ENCODE measurements at places on chromosomes 7 and 10. TPM values are rescaled to one million over a fixed set of nuclear protein-coding genes. Genes with fewer than 3 reads are reported as not detected.

DNA sequence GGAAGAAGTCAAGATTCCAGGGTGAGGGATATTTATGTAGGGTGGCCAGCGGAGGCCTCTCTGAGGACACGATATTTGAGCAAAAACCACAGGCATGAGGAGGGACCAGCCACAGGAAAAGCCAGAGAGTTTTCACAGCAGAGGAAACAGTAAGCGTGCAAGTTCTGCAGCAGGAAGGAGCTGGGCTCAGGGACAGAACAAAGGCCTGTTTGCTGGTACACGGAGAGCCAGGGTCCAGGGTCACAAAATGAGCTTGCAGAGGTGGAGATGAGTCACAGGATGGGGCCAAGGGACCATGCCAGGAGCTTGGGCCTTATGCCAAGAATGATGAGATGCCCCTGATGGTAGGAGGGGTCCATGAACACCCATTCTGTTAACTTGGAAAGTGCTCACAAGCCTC is 283.5 kb downstream of the PLXNA4 start:
- peak; percentile 30 for DNase-seq

Gene CNPY1
- not detected for total RNA-seq

Gene HOXA6
- total RNA-seq = 0.70 TPM

DNA sequence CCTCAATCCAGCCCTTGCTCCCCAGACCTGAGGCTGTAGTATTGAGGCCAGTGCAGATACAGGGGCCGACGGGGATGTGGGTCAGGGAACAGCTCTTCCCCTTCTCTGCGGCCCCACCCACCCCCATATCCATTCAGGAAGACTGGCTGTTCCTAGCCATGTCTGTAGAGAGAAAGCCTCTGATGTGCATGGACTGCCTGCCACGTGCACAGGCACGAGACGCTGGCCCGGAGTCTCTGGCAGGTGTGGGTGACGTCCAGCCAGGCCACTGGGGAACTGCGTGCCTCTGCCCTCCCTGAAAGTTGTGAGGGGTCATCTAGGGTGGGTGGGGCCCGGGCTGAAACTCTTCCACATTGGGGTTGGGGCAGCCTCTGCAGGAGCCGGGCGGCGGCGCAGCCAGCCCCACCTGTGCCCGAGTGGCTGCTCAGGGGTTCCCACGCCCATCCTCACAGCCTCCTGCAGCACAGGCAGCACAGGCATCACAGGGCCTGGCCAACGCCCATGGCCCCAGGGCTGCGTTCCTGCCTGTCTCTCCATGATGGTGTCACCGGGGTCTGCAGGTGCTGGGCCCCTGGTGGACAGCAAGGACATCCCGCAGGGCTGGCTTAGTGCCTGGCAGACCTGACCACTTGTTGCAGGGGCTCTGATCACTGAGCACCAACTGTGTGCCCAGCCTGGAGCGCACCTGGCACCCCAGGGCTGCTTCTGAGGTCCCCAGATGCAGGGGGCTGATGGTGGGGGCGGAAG is 27.5 kb downstream of the MICALL2 start:
- DNase-seq = no peak

- DNase-seq = peak; percentile 87
Measured at GRCh38 chr7:2870471-2870931, 26.4 kb upstream of the GNA12 start.

DNA sequence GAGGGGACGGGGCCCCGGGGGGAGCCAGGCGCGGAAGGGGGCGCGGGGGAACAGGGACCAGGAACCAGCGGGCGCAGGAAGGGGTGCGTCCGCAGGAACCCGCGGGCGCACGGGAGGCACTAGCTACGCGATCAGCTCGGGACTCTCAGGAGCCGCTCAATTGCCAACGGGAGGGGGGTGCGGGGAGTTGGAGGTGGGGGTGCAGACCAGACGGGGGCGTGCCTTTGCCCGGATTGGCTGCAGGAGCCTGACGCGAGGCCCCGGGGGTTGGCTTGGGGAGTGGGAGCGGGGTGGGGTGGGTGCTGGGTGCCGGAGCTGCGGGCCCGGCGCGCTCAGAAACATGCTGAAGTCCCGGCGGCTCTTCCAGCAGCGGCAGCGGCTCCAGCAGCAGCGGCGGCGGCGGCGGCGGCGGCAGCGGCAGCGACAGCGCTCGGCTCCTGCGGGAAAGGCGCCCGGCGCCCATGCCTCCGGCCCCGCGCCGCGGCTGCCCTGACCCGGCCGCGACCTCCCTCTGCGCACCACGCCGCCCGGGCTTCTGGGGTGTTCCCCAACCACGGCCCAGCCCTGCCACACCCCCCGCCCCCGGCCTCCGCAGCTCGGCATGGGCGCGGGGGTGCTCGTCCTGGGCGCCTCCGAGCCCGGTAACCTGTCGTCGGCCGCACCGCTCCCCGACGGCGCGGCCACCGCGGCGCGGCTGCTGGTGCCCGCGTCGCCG is at the start of gene ADRB1:
TSS of gene ADRB1 (plus strand) at position 335 of the 715 bp plus-strand sequence. CDS start at position 602, 267 bp downstream.
- DNase-seq = peak; percentile 81

DNA sequence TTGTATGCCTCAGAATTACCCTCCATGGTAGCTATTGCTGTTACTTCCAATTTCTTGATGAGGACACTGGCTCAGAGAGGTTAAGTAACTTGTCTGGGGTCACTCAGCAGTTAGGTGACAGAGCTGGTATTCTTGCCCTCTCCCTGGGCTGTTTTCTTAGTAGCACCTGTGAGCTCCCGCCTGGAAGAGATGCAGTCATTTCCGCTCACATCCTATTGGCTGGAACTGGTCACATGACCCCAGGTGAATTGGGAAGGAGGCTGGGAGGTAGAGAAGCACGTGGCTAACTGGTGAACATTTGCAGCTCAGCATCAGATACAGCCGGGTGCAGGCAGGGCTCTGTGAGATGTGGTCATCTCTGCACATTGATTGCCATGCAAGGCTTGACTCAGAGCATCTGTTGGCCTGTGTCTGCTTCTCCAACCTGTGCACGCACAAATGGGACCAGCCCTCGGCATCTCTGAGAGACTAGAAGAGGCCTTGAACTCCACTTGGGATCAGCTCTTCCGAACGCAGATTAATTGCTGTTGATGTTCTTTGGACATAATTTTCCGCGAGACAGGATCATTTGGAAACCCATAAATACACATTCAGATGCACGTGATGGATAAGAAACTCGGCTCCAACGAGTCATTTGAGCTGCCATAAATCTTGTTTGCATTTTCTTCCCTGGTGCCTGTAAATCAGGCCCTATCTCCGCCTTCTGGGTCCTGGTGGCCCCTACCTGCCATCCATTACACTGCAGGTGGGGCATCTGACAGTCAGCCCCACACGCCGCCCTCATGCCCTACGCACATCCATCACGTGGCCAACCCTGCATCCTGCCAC is 42.8 kb downstream of the MYL10 start:
- DNase-seq = no peak

- DNase-seq = no peak
Measured at GRCh38 chr7:98910427-98910826, 32.1 kb downstream of the TRRAP start.

- DNase-seq = peak; percentile 45
Measured at GRCh38 chr10:60717852-60718251, 60.4 kb upstream of the CDK1 start.

DNA sequence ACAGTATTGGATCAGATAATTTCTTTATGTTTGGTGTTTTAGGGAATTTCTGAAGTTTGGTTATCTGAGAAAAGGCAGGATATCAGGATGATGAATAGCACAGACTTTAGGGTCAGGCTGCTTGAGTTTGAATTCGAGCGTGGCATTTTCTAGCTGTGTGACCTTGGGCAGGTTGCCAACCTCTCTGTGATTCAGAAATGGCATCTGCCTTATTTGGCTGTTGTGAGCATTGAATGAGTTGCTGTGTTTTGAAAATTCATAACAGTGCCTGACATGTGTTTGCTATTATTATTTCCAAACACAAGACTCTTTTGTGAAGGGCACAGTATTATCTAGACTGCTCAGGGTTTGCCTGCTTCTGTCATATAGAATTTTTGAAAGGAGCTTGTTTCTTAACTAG is 66.9 kb downstream of the NXPH1 start:
- no peak for DNase-seq

GRCh38 chr10:58266003-58266825 is 1.5 kb downstream of the IPMK start:
- peak; percentile 49 for DNase-seq

DNA sequence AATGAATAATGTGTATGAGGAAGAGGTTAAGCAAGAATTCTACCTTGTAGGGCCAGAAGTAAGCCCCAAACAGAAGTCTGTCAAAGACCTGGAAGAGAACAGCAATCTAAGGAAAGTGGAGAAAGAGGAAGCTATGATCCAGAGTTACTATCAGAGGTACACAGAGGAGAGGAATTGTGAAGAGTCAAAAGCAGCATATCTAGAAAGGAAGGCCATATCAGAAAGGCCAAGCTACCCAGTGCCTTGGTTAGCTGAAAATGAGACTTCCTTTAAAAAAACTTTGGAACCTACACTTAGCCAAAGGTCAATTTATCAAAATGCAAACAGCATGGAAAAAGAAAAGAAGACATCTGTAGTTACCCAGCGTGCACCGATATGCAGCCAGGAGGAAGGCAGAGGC is 42.7 kb upstream of the GAD2 start:
- no peak for DNase-seq

Gene RAPGEF5
- total RNA-seq = 0.85 TPM

DNA sequence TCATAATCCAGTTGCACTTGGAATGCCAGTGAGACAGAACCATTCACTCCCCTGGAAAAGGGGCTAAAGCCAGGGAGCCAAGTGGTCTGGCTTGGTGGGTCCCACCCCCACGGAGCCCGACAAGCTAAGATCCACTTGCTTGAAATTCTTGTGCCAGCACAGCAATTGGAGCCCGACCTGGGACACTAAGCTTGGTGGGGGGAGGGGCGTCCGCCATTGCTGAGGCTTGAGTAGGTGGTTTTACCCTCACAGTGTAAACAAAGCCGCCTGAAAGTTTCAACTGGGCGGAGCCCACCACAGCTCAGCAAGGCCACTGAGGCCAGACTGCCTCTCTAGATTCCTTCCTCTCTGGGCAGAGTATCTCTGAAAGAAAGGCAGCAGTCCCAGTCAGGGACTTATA is 200.7 kb upstream of the NPSR1 start:
- DNase-seq = no peak

DNA sequence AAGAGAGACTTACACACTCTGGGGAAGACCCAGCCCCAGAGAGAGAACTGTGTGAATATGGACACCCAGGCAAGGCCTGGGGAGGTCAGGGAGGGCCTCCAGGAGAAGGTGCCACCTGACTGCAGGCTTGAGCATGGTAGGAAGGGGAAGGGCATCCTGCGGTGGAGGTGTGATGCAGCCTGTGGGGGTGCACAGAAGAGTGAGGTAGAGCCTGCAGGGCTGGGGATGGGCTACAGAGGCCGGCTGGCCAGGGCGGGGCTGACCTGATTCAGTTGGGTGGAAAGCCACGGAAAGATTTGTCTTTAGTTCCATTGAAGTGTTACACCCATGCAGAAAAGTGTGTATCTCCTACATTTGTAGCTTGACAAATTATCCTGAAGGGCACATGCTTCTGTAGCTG is 47.6 kb downstream of the ZMIZ1 start:
- DNase-seq = no peak

Gene LRMDA
- total RNA-seq = not detected

Gene NCOA4
- total RNA-seq = 184 TPM

Gene NAT16
- total RNA-seq = not detected

Gene HMX3
- total RNA-seq = 0.45 TPM

GRCh38 chr10:113846036-113846435 is 7.8 kb downstream of the DCLRE1A start:
- no peak for DNase-seq

GRCh38 chr7:24764972-24765744 is 7.9 kb upstream of the GSDME start:
- DNase-seq = no peak

DNA sequence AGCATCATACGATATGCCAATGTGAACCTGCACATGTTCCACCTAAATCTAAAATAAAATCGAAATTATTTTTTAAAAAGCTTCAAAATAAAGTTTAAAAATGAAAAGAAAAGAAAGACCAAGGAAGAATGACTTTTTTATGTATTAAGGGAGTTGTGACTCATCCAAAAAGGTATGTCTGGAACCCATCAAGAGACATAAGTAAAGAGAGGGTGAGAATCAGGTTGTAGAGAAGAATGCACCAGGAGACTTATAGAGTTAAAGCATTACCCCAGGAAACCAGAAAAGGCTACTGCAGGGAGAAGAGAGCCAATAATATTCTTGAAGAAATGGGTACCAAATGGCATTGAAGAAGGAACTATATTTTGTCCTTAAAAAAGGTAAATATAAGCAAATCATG is 69.8 kb downstream of the CTTNBP2 start:
- DNase-seq = no peak

DNA sequence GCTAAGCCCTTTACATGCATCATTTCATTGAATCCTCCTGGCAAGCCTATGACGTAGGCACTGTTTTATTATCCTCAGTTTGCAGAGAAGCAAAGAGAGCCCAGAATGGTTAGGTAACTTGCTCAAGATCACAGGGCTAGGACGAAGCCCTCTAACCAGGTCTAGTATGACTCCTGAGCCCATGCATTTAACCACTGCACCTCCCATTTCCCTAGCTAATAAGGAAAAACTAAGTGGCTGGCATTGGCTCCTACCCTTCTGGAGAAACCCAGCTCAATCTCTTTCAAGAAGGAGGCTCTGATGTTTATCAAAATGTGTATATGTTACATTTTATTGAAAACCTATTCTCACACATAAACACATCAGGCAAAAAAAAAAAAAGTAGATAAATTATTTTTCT is 19.8 kb downstream of the MYOF start:
- DNase-seq = no peak

GRCh38 chr7:158285383-158285770 is 302.2 kb downstream of the PTPRN2 start:
- no peak for DNase-seq

- DNase-seq = no peak
Measured at GRCh38 chr10:113232928-113233511, 283.0 kb downstream of the TCF7L2 start.

GRCh38 chr10:88070080-88070880 is 206.9 kb downstream of the PTEN start:
- DNase-seq = no peak

DNA sequence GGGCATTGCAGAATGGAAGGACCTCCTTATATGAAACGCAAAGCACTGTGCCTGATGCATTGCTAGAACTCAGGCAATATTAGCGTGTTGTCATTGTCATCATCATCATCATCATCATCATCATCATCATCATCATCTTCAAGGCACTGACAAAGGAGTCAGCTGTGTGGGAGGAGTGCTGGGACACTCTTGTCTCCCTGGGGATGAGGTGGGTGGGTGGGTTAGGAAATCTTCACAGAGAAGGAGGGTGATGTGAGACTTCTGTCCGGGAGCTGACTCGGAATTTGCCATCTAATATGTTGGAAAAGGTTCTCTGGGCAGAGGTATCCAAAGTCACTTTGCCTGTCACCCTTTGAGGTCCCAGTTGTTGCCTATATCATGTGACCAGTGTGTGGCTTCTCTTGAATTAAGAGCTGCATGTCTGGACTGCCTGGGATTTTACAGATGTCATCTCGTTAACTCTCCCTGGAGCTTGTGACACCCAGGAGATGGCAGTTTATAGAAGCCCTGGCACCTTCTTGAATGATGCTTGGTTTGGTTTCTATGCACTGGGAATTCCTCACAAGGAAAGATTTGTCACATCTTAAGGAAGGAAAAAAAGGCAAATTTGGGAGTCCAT is 7.1 kb downstream of the HTRA1 start:
- DNase-seq = no peak

Gene GNAT3
- not detected for total RNA-seq

GRCh38 chr7:100437150-100438100 is 1.1 kb upstream of the PPP1R35 start:
- DNase-seq = no peak

Measured in H4 (cell line).